ENCODE measurements at places on chromosomes 7 and 10.

GRCh38 chr10:55063811-55064210 is 262.8 kb upstream of the PCDH15 start:
- ATAC-seq: no peak

DNA sequence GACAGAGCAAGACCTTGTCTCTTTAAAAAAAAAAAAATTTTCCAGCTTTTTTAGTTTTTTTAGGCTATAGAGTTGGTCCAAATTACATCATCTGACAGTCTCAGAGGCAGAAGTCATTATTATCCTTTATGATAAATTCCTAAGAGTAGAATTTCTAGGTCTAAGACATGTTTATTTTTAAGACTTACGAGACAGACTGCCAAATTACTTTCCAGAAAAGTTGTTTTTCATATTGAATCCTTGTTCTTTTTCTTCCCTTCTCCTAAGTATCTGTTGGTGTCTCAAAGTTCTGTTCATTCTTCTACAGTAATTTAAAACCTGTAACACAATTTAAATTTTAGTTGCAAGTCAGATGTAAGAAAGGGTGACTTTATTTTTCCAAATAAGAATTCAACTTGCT is 421.4 kb downstream of the GALNT17 start:
- no peak for ATAC-seq

DNA sequence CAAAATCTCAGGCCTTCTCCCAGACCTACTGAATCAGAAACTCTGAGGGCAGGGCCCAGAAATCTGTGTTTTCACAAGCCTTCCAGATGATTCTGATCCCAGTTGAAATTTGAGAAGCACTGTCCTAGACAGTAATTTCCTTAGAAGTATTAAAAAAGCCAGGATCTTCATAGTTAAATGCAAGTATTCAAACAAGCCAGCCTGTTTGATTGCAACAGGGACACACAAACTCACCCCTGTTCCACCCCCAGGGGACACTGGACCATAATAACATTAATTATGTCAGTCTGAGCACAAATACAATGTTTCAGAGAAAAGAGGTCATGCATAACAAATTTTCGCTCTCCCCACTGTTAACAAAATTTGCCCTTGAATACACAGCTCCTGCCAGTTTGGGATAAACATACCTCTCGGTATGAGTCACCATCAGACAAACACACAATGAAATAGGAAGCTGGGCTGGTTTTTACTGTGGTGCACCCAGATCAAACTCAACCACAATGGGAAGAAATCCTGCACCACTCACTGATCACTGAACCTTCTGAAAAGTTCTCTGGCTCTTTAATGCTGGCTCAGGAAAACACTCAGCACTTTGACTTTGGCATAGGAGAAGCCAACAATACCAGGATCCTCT is 34.3 kb downstream of the ABLIM1 start:
- ATAC-seq: peak; percentile 84

GRCh38 chr10:50592961-50593418 is 30.8 kb downstream of the SGMS1 start:
- no peak for ATAC-seq

DNA sequence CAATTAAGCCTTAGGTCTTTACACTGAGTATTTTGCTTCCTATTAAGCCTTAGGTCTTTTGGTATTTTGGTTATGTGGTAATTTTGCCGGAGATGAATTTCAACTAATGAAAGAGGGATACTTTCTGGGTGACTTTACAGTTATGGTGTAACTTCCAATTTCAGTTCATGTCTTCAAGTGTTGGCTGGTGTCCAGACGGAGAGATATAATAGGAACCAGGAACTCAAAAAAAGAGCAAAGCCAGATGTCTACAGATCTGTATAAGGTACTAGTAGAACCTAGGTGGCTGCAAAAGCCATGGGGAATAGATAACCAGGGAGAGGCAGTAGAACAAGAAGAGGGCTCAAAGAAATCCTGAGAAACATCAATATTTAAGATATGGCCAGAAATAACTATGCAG is 12.3 kb downstream of the ERCC6 start:
- ATAC-seq: no peak

DNA sequence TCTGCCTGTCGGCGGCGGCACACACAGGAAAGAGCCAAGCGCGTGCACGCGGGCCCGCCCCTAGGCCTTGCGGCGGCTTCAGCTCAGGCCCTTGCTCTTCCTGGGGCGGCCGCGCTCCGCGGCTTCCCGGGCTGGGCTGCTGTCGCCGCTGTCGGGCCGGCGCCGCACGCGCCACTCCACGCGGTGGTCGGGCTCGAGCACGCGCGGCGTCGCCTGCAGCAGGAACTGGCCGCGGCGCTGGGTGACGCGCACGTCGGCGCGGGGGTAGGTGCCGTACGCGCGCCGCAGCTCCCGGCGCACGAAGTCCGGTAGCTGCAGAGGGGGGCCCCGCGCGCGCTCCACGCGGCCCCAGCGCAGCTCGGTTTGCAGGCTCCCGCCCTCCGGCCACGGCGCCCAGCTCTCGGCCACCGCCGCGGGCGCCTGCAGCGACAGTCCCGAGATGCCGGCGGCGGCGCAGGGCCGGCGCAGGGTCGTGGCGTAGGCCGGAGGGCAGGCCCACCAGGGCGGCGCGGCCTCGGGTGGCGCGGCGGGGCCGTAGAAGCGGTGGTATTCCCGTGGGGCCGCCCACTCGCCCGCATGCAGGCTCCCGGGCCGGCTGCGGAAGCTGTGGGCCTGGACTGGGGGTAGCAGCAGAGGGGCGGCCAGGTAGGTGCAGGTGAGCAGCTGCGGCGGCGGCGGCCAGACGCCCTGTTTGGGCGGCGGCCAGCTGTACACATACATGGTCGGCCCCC is 804 bp downstream of the C10orf95 start:
- peak; percentile 94 for ATAC-seq

DNA sequence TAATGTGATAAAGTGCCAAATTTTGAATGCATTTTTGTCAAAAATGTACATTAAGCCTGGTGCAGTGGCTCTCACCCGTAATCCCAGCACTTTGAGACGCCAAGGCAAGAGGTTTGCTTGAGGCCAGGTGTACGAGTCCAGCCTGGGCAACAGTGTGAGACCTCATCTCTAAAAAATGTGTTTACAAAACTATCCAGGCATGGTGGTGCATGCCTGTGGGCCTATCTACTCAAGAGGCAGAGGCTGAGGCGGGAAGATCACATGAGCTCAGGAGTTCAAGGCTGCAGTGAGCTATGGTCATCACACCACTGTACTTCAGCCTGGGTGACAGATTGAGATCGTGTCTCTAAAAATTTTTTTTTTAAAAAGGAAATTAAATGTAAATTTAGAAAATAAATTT is 18.5 kb upstream of the MGMT start:
- ATAC-seq: no peak

GRCh38 chr10:89695307-89695706 is 6.1 kb upstream of the KIF20B start:
- ATAC-seq: no peak

- no peak for ATAC-seq
Observed at GRCh38 chr10:22501413-22501812, 156.1 kb downstream of the SPAG6 start.

DNA sequence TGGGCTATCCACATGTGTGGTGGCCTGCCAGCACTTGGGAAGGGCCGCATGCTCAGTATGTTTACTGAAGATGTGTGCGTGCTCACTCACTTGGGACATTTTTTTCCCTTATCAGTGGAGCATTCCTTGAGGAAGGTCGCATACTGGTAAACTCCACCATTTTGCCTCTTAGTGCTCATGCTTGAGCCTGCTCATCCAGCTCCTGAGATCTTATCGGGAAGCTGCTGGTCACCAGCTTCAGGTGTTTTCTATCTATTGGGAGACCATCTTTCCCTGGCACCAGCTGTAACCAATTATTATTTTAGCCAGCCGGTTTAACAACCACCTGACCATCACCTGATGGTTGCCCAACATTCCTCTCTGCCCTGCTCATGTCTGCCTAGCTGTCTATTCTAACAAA is 35.0 kb upstream of the TRIM24 start:
- no peak for ATAC-seq

GRCh38 chr7:128115336-128115820 is 84.1 kb upstream of the LRRC4 start:
- ATAC-seq: no peak

GRCh38 chr7:34070511-34071323 is 165.4 kb downstream of the BMPER start:
- no peak for ATAC-seq

DNA sequence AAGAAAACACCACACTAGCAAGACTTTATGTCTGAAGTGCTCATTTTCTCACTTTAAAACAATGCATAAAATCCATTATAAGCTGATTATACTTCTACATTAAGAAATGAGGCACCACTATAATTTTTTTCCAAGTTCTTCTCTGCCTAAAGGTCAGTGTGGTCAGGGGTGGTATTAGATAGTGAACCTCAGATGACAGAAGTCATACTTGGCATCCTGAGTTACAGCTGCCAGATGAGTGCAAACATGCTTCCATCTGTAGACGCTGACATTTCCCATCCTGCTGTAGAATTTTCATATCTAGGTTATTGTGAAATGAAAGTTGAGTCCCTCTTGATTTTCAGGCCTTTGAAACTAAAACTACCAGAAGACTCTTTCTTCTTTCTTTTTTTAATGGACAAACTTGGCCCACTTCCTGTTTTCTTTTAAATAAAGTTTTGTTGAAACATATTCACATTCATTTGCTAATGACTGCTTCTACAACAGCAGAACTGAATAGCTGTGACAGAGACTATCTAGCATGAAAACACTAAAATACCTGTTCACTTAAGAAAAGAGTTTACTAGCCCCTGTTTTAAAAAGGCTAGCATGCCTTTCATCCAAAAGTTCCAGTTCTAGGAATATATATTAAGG is 900.8 kb downstream of the XPNPEP1 start:
- ATAC-seq: no peak

GRCh38 chr7:36923943-36924436 is 199.7 kb upstream of the AOAH start:
- ATAC-seq: peak; percentile 85

DNA sequence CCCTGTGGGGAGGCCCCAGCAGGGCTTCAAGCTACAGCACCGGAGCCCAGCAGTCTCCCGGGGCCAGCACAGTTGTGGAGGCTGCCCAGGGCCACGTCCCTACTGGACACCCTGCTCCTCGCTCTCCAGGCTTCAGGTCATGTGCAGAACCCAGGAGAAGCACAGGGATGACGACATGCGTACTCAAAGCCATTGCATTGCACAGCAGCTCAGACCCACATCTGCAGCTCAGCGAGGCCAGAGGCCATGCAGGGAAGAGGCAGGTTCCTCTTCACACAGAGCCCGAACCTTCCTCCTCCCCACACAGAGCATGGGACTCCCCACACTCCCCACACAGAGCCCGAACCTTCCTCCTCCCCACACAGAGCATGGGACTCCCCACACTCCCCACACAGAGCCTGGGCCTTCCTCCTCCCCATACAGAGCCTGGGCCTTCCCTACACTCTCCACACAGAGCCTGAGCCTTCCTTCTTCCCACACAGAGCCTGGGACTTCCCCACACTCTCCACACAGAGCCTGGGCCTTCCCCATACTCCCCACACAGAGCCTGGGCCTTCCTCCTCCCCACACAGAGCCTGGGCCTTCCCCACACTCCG is 12.3 kb downstream of the CFAP46 start:
- no peak for ATAC-seq

DNA sequence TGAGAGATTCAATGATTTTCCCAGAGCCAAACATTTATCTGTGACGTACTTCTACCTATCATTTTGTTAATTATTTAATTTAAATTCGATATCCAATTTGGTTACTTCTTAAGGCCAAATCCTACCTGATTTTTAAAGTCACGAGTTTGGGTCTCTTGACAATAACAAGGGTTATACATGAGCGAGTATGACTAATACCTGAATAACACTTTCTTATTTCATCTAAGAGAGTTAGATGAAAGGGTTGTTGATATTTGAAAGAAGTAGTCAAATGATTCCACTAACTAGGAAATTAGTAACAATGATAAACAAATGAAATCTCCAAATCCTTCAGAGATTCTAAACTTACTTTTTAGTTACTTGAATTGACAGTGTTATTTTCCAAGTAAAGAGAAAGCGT is 1086.9 kb downstream of the XPNPEP1 start:
- ATAC-seq: no peak

DNA sequence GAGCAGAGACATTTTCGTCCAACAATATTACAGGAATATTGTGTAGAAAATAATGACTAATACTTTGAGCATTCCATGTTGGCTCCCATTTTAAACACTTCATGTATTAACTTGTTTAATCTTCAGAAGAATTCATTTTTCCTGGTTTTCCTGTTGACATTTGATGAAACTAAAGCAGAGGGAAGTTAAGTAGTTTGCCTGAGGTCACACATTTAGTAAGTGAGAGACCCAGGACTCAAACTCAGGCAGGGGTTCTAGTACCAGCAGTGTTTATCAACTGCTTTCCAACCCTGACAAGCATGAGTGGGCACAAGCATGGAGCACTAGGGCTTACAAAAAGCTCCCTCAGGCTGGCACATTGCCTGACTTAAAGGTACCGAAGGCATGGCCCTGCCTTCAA is 719.1 kb downstream of the AUTS2 start:
- ATAC-seq: peak; percentile 22

DNA sequence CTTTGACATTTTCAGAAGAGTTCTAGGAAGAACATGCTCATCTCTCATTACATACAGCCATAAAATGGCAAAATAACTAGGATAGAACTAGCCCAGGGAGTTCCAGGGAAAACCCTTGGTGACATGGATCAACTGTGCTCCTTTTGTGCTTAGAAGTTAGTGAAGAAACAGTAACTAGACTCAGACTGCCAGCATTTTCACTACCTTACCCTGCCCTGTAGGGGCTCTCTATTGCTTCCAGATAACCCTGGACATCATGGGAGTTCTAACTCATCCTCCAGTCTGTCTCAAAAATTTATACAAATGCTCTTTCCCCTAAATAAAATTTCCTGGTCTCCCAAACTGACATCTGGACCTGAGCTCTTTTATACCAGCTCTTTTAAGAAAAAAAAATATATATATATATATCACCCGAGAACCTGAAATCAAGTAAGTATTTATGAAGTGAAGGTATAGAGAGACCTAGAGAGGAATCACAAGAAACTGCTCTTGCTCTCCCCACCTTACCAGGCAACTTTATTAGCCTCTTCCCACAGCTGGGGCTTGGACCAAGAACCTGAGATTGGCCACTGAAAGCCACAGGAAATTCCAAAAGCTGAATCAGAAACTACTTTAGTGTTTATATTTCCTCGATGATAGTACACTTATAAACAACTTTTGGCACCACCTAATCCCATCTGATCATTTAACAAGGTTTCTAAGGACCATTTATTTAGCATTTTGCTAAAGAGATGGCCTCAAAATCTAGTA is 101.4 kb downstream of the RELN start:
- ATAC-seq: no peak

DNA sequence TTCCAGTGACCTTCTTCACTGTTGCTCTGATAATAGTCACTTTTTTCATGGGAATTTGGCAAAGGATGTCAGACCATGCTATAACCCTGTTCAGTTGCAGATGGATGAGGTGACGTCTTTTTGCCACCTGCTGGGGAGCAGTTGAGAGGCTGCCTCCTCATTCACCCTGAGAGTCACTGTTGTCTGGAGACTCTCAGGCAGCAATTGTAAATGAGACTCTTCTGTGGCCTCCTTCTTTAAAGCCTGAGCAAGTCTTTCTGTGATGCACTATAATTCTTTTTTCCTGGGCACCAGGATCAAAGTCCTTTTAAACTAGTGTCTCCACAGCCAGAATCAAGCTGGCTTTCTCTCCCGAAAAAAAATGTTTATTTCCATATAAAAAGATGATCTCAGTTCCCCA is 345.1 kb downstream of the ARL4A start:
- no peak for ATAC-seq
